ENCODE measurements at places on chromosomes 5 and 9. TPM values are rescaled to one million over a fixed set of nuclear protein-coding genes. Genes with fewer than 3 reads are reported as not detected.

DNA sequence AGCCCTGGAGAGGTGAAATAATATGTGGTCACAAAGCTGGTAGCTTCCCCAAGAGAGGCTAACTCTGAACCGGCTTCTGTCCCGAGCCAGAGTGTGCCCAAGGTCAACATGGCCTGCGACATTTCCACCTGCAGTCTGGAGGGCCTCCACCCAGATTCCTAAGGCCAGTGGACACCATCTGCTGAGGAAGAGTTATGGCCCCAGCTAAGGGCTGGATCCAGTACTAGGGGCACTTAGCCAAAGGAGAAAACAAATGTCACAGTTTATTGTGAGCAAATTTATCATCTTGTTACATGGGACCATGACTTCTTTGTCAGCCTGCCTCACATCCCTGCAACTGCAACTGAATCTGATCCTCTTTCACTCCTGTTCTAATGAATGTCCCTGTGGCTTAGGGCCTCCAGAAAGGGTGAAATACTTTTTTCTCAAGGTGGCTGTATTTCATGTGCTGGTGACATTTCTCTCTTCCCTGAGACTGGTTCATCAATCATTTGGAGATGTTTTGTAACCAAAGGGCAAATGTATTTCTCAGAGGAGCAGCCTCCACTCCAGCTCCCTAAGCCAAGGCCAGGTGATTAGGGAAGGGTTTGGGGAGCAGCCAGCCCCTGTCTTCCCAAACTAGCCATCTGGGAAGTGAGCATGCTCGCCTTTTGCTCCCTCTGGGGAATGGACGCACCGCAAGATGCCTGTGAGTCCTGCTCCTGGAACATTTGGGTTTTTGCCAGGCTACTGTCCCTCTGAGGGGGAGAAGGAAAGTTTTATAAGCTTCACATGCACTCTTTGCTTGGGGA, 148.3 kb downstream of the CMYA5 start:
- no peak for DNase-seq
- H3K4me3 ChIP-seq, result no peak overlapping the region
- peaks cover 36% of the 10 kb centered on the region for H3K27me3 ChIP-seq
- H3K36me3 ChIP-seq, result no peaks in the 10 kb centered on the region

DNA sequence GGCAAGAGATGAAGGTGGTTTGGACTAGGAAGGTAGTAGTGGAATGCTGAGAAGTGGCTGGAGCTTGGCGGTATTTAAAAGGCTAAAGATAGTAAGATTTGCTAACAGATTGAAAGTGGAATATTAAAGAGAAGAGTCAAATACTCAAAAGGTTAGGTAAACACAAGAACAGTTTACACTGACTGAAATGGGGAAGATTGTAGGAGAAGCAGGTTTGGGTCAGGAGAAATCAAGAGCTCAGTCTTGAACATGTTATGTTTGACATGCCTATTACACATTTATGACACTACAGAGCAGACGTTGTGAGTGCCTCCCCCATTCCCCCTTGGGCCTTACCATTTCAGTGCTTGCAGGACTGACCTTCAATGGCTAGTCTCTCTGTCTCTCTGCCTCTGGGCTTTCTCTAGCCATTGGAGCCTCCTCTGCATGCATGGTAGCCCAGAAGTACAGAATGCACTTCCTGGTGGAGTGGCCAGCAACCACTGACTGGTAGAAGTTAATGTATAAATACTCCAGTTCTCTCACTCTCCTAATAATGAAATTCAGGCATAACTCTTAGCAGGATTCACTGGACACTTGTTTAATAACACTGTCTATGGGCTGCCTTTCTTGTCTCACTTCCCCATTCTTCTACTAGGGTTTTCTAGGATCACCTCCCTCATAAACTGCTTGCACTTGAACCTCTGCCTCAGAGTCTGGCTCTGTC, 56.8 kb downstream of the HMGCS1 start:
- H3K4me1 ChIP-seq, result no peaks in the 10 kb centered on the region
- no peak overlapping the region for H3K27ac ChIP-seq
- H3K27me3 ChIP-seq, result peaks cover 13% of the 10 kb centered on the region

Gene ARAP3
- total RNA-seq, result 22.8 TPM

DNA sequence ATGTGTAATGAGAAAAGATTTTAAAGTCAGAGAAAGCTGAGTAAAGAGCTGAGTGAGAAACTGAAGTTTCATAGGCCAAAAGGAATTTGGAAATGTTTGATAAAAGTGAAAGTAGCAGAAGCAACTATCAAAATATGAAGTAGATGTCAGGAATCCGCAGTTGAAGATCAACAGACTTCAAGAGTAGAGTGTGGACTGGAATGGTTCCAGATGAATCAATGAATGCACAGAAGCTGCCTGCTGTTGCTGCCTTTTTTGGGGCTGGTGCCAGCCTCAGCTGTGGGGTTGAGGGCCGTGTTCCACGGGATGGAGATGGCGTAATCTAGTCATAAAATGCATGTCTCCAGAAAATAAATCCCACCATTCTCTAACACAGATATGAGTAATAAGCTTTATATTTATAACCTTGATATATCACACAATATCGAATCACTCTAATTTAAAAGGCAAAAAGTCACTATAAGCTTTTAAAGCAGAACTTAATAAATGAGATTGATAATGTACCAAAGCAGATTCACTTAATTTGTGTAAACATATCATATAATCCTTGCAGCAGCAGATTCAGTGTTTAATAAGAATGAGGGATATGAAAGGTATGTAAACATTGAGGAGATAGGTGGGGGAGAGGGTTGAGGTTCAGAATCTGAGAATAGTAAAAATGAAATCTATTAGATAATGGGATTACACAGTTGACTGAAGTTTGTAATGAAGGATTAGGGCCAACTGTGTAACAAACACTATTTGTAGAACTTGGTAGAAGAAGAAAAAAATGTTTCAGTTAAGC, 652.3 kb upstream of the FTMT start:
- DNase-seq, result no peak
- no peak overlapping the region for H3K27ac ChIP-seq
- no peak overlapping the region for H3K4me3 ChIP-seq
- H3K36me3 ChIP-seq, result no peaks in the 10 kb centered on the region
- no peaks in the 10 kb centered on the region for H3K27me3 ChIP-seq

- H3K4me1 ChIP-seq, result no peaks in the 10 kb centered on the region
- H3K36me3 ChIP-seq, result no peaks in the 10 kb centered on the region
- DNase-seq, result no peak
- H3K4me3 ChIP-seq, result no peak overlapping the region
- H3K27ac ChIP-seq, result no peak overlapping the region
- no peaks in the 10 kb centered on the region for H3K27me3 ChIP-seq
These were observed 206.3 kb downstream of the BNC2 start for GRCh38 chr9:16664211-16664610.
